ENCODE measurements at places on chromosomes 3 and 15.

DNA sequence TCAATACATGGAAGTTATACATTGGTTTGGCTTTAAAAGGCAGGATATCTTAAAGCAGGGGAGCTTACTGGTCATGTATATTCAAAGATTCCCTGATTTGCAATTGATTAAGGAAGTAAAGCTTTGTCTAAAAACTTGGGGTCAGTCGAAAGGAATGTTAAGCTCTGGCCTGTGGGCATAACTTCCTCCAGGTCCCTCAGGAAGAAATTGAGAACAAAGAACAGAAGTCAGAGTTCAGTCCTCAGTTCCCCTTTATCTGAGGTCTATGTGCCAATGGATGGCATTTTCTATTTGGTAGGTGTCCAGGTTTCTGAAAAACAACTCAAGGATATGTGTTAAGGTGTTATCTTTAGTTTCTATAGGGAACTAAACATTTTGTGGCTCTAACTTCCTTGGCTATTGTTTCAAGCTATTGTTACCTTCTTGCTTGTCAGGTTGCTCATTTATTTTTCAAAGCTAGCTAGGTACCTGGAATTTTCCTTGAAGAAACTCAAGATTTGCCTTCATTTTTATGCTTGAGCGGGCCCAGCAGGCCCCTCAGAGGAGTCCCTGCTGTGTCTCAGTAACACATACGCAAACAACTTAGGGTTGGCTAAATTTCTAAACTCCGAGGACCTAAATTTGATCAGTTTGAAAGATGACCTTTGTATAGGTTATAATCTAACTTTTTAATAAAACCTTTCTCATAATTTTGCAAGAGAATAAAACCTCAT, 135.0 kb upstream of the UBE2E2 start:
- no peak for DNase-seq

DNA sequence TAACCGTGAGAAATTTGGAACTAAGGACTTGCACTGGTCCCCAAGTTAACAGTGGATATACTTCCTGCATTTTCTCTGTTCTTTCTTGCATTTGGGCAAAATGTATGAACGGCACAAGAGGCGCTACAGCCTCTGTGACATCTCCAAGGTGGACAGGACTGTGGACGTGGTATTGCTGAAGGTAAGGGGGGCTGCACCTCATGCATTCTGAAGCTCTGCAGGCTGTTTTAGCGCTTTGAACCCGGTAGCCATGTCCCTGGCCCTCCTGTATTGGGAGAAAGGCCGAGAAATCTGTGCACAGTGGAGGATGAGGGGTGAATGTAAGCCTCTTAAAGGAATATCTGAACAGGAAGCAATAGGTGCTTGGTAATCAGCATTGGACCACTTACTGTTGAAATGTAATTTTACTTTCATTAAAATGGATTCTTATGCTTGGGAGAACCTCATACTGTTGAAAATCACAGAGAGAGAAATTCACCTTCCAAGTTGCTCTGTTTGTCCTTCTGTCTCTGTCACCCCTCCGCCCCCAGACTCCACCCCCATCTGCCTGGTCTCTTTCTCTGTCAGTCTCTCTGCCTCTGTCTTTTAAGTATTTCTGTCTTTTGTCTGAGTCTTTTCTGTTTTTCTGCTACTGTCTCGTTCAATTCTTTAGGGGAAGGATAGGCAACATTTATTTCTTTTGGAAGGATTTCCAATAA, 174.6 kb downstream of the KLHL25 start:
- no peak for DNase-seq

DNA sequence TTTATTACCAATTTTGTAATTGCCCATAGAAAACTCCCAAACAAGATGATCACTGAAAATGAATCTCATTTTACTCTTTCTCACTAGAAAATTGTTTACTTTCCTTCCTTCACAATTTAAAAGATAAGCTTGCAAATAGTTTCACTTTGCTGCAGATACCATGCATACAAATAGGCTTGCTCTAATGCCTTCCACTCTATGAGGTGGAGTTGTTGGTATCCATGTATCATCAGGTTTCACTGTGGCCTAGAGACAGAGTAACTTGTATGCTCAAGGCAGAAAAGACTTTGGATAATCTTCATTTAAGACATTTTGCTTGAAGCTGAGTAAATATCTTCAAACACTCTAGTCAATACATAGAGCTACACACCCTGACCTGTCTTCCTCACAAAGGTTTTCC, 60.8 kb downstream of the RYK start:
- no peak for DNase-seq

- DNase-seq = no peak
Measured at GRCh38 chr3:15766406-15766805, 31.4 kb downstream of the ANKRD28 start.

GRCh38 chr3:144553301-144553700, 581.7 kb downstream of the DIPK2A start:
- DNase-seq = no peak

DNA sequence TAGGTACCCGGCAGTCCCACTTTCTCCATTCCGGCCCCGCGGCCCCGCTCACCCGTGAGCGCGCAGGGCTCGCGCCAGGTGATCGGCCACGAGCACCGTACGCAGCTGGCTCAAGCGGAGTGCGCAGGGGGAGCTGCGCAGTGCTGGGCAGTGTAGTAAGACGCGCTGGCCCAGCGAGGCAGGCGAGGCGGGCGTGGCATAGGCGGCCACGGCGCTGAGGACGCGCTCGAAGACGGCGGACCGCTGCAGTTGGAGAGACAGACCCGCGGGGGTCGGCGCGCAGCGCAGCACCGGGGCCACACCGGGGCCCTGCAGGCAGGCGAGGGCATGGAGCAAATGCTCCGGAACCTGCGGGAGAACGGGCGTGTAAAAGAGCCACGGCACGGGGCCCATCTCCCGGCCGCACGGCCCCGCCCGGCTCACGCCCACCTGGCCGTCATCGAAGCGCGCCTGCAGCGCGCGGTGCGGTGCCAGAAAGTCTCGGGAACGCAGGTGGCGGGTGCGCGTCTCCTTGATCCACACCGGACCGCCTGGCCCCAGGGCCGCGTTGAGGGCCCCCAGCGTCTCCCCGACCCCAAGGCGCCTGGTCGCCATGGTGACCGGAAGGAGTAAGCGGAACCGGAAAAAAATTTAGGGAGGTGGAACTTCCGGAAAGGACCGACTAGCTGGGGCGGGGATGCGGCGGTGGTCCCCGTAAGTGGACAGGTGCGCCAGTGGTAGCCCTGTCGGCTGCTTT, at the start of gene DALRD3:
DALRD3 (minus strand) TSS at position 610 of the 736 bp plus-strand sequence; CDS start at position 594, 16 bp downstream.
- DNase-seq = peak; percentile 72

DNA sequence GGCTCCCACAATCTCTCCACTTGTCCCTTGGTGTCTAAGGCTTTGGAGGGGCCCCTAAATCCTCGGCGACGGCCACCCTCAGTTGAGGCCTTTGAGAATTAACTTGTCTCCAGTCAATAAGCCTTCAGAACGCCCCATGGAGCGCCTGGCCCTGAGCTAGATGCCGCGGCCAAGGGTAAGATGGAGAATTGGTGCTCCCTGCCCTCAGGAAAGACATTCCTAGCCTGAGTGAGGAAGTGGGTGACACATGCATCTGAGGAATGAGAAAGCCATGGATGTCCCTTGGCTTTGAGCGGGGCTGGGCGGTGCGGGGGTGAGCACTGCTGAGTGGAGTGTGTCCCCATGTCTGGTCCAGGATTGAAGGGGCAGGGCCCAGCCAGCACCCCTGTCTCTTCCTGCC, 13.3 kb downstream of the ITIH4 start:
- no peak for DNase-seq

DNA sequence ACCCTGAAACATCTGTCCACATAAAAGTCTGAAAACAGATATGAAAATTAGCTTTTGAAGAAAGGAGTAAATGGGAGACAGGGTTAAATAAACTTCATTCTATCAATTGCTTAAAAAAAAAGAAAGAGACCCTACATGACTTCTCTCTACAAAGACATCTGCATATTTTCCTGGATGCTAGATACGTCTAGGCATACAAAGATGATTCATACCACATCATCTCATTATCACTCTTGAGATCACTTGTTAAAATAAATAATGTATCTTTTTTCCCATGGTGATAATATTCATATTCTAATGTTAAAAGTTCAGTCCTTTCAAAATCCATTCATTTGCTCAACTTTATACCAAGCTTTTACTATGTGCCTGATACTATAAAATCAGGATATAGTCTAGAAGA, 295.8 kb downstream of the MAGI1 start:
- no peak for DNase-seq

DNA sequence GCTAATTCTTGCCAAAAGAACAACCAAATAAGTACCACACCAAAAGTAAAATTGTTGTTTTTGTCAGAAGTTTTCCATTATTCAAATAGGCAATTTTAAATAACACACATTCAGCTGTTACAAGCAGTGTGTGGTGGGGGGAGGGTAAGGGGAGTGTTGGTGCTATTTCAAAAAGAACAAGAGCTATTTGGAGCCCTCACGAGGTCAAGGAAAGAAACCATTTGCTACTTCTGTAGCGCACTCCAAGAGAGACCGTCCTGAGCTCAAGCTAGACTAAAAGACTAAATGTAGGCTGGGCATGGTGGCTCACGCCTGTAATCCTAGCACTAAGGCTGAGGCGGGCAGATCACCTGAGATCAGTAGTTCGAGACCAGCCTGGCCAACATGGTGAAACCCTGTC, 21.2 kb upstream of the IGF2BP2 start:
- no peak for DNase-seq

DNA sequence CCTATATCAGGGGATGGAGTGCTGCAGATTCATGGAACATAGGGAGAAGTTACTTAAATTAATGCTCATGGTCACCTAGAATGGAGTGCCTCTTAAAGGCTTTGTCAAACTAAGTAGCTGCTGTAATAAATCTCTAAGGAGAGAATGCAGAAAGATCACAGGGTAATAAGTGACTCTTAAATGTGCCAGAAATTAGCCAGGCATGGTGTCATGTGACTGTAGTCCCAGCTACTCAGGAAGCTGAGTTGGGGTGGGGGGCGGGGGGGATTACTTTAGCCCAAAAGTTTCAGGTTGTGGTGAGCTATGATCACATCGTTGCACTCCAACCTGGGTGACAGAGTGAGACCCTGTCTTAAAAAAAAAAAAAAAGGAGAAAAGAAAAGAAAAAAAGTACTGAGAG, 90.9 kb upstream of the ASB14 start:
- no peak for DNase-seq

GRCh38 chr15:101175401-101175800, 76.4 kb downstream of the CHSY1 start:
- no peak for DNase-seq

GRCh38 chr3:111714305-111714704, 119.2 kb upstream of the ZBED2 start:
- no peak for DNase-seq

DNA sequence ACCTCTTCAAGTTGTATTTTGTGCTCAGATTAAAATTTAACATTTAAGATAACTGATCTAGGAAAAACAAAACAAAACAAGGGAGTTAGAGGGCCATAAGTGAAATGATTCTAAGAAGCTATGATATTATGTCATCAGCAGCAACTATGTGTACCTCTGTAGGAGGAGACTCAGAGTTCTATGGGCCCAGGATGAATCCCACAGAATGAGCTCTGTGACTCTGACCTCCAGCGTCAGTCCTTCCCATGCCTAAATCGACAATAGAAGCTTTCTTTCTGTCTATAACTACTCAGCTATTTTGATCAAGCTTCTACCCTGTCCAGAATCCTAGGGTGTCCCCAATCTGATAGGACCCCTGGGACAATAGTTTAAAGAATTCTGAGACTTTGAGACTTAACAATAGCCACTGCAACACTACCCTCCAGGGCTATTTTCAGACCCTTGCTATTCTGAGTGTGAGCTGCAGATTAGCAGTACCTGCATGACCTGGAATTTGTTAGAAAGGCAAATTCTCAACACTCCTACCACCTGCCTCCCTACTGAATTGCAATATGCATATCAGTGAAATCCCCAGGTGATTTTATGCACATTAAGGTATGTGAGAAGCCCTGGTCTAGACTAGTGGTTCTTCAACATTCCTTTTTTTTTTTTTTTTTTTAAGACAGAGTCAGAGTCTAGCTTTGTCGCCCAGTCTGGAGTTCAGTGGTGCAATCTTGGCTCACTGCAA, 66.7 kb downstream of the ARHGAP31 start:
- no peak for DNase-seq

DNA sequence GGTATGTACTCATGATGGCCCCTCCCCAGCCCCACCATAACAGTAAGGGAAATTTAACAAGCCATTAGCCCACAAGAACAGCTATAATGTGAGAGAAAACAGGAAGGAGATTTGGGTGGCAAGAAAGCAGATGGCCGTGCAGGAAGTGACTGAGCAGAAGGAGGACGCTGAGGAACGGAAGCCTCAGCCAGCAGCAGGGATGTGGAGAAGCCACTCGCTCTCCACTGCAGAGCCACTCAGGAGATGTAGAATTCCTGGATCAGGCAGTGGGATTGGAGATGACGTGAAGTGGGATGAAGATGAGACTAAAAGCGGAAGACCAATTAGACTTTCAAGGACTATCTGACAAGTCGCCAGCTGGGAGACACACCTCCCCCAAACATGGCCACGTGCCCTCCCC, 31.2 kb downstream of the PRR23E start:
- DNase-seq = no peak

DNA sequence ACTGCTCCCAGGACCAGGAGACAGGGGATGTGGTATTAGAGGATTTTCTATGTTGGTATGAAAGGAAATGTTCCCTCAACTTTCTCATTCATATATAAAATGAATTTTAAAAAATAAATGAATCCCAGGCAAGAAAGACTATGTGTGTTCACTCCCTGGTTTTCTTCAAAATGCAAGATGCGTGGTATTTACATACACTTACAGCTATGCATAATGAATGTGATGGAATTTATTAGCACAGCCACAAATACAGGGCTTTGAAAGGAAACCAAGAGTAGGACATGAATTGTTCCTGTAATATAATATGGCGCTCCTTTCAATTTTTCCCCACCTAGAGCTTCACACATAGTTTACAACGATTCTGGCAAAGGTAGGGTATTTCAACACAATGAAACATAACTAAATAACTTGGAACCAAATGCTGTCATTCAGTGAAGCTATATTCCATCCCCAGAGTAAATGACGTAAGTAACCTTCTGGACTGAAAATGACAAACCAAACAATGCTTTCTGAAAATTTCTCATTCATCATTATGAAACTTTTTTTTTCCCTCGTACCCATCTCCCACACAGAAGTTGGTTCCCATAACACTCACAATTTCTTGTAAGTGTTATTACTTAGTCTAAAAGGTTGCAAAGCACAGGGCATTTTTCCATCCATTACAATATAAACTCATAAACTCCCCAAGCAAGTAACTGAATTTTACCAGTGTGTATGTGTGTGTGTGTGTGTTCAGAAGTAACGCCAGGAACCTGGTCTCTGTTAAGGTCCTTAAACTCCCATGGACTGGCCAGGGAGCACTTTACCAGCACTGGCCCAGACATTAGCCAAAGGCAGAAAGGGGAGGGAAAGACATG, 41.8 kb downstream of the CBLB start:
- DNase-seq = no peak

- DNase-seq = peak; percentile 57
Measured at GRCh38 chr15:70815604-70816003, 38.4 kb downstream of the LARP6 start.

GRCh38 chr3:69329892-69330291, 56.0 kb downstream of the FRMD4B start:
- no peak for DNase-seq

DNA sequence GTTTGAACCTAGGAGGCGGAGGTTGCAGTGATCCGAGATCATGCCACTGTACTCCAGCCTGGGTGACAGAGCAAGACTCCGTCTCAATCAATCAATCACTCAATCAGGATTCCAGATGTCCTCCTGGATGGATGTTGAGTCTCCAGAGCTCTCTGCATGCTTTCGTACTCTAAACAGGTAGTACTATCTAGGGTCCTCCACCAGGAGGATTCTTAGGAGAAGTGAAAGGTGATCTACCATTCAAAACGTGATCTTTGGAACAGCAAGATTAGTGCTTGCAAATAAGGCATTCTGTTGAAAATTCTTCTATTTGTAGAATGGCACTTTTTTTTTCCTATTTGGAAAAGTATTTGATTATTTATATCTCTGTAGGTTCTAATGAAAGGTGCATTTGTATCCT, 34.3 kb downstream of the CNOT10 start:
- DNase-seq = peak; percentile 19
